ENCODE measurements at places on chromosomes 3 and 15.

DNA sequence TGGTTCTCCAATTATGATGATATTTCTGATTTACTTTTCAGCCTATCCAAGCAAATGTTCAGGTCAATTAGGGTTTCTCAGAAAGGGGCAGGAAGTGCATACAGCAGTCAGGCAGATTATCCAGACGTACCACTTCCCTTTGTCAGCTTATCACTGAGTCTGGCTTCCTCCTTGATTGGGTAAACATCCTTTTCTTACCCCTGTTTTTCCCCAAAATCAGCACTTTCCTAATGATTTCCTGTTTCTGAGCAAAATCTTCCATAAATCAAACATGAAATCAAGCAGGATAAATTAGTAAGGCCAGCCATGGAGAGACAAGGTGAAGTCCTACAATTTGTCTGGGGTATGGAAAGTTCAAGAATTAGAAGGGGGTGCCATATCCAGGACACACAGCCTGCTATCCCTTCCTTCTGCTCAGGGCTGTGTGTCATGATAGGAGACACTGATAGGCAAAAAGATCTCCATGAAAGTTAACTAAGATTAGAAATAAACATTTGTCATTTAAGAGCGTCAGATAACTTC, 29.0 kb downstream of the ADIPOQ start:
- DNase-seq: no peak

DNA sequence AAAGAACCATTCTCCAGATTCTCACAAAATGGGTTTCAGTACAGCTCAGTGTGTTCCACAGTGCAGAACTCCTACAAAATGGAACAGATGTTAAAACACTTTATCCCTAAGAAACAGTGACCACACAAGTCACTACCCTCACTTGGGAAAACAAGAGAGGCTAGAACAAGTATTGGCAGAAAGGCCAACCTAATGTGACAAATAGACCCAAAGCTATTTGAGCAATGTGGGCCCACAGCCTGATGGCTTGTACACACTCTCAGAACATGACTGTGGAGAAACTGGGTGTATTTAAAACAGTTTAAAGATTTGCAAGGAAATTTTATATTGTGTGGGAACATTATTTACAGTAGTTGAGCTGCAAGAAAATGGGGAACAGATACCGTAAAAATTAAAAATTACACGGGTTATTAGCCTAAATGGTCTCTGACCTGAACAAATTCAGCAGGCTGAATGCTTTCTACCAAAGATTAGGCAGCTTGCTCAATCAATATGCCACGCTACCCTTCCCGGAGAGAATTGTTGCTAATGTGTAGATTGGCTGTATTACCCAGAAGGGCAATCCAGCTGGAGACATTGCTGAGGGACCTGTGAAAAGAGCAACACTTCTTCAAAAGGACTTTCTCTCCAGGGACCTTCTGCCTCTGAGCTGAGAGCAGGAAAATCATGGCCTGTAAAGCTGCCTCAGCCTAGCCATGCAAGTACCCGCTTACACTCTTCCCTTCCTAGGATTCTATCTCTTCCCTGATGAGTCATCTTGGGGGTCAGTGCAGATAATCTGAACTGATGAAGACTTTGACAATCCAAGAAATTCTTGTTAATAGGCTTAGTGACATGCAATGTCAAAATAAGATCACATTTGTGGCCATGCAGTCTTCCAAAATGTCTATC, 97.1 kb downstream of the STRIT1 start:
- DNase-seq: no peak

DNA sequence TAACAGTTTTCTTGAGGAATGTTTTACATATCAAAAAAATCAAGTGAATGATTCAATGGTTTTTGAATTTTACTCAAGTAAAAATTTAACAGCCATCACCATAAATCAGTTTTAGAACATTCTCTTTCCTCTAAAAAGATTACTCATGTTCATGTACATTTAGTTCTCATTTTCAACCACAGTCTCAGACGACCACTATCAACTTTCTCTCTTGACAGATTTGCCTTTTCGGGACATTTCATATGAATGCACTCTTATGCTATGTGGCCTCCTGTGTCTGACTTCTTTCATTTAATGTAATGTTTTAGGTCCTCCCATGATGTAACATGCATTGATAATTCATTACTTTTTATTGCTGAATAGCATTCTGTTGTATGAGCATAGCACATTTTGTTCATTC, 309.3 kb upstream of the PLSCR5 start:
- no peak for DNase-seq

DNA sequence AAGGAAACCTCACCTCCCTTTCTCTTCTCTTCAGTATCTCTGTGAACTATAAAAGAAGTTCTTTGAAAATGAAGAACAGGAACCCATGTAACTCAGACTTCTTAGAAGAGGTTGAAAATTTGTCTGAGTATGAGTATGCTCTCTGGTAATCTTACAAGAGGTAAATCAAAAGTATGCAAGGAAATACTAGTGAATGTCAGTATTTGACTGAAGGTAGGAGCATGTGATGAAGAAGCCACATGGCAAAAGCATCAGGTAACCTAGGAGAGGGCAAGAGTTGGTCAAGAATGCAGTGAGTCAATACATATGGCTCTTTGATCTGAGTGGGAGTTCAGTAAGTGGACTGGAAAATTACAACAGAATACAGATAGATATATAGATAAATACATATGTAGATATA, 133.0 kb upstream of the NECTIN3 start:
- DNase-seq: no peak

GRCh38 chr3:46677411-46677726, 16.1 kb downstream of the ALS2CL start:
- no peak for DNase-seq

DNA sequence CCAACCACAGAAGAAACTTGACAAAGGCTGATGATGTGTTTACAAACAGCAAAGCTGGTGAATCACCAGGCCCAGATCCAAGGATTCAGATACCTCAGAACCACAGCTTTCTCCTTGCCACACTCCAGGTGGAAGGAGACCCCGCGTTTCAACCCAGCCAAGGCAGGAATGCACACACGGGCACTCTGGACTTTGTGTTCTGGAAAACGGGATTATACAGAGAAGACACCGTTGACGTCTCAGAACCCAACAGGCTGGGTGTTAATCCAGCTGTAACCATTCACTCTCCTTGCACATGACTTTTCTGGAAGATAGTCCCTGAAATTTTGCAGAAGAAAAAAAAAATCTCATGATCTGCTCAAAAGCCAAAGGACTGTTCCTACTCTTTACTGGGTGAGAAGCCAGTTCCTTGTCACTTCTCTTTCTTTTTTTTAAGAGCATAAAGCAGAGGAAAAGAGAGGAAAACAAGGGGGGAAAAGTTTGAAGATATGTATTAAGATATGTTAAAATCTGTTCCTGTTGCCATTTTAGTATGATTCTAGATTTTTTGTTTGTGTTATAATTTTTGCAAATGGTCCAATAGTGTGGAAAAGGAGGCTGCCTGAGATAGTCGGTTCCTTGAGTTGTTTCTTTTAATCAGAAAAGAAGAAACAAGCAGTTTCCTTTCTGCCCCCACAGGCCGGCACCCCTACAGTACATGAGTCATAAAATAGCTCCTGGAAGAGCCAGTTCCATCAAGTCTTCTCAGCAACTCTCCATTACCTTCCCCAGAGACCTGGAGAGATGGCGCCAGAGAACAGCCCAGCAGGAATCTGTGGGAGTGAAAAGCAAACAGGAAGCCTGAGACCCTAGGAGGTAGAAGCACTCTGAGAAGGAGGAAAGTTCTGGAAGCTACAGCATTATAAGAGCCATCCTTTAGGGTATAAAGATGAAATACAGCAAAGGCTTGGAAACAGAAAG, 73.1 kb downstream of the RORA start:
- no peak for DNase-seq

- no peak for DNase-seq
Observed at GRCh38 chr3:171480526-171480925, 20.3 kb upstream of the TNIK start.

DNA sequence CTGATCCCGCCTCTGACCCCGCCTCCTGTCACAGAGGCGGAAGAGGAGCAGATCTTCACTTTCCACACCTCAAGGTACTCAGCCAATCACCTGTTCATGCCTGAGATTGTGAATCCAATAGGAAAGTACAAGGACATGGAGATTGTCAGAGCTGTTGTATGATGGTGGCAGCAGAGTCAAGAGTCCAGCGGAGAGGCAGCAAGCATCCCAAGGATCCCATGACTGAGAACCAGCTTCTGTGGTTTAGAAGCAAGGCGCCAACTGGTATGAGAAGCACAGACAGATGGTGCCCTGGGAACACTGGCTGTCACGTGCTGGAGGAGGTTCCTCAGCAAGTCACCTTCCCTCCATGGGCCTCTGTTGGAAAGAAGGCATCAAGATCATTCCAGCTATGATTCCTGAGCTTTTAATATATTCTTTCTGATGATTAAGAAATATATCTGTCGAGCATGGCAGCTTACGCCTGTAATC, 93.9 kb downstream of the CPN2 start:
- no peak for DNase-seq

GRCh38 chr15:85480923-85481322, 100.5 kb downstream of the AKAP13 start:
- no peak for DNase-seq

GRCh38 chr3:54599716-54600115, 328.1 kb downstream of the LRTM1 start:
- no peak for DNase-seq

DNA sequence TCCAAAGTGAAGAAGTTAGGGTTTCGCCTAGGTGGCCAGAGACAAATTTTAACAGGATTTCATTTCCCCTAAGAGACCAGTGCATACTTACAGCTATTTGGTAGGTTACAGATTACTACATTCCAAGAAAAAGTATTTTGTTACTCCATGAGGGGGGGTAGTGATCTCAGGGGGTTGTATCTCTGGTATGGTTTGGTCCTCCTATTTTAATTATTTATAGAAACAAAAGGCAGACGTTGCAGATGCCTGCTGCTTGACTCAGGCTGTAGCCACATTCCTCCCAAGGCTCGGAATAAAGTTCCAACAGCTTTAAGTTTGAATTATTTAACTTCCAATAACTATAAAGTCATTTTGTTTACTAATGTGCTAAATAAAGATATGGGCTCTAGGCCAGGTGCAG, 1.3 kb upstream of the TRIM59 start:
- no peak for DNase-seq

GRCh38 chr3:135224815-135225362, 429.8 kb downstream of the EPHB1 start:
- no peak for DNase-seq

- no peak for DNase-seq
Observed at GRCh38 chr3:50190936-50191660, at the start of gene GNAT1. GNAT1 (plus strand) TSS chr3:50191610; CDS start chr3:50191726, 116 bp downstream.

DNA sequence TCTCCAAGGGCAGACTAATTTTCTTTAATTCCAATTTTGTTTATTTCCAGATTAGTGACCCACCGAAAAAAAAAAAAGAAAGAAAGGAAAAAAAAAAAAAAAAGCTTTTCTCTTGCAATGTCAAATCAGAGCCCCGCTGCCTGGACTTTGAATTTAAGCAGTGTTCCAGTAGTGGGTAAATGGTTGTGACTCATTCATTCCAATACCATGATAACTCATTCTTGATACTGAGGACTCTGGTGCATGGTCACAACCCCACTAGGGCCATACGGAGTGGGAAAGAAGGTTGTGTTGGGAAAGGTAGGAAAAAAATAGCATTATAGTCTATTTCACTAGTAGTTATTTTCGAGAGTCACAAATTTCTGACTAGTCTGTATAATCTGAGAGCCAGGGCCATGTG, 59.1 kb upstream of the COL8A1 start:
- no peak for DNase-seq

GRCh38 chr15:101170568-101171350, 81.1 kb downstream of the CHSY1 start:
- DNase-seq: no peak

DNA sequence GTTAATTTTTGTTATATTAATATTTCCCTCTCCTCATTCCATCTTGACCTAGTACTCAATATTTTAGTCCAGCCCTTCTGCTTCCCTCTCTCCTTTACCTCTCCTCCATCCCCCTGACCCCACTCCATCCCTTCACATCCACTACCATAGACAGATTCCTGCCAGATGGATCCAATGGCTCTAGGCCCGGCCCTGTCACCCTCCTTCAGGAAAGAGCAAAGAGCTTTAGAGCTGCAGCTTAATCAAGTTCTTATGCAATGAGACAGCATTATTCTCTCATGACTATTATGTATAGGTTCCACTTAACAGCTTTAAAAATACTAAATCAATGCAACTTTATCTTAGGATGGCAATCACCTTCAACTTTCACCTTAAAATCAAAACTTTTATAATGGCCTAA, 200.7 kb upstream of the TTC14 start:
- no peak for DNase-seq

- DNase-seq: no peak
Observed at GRCh38 chr3:127783642-127784160, 38.6 kb downstream of the MGLL start.

- no peak for DNase-seq
Observed at GRCh38 chr15:68770216-68770615, 50.5 kb downstream of the ANP32A start.

- no peak for DNase-seq
Observed at GRCh38 chr3:184260724-184261269, 556 bp downstream of the CAMK2N2 start.

GRCh38 chr3:14688525-14688924, 13.6 kb downstream of the C3orf20 start:
- DNase-seq: no peak

- no peak for DNase-seq
Observed at GRCh38 chr3:140540262-140540661, 137.6 kb upstream of the TRIM42 start.

- no peak for DNase-seq
Observed at GRCh38 chr3:9730657-9731205, 804 bp upstream of the BRPF1 start.

- DNase-seq: no peak
Observed at GRCh38 chr15:95261546-95261945, 1030.2 kb downstream of the MCTP2 start.

- DNase-seq: no peak
Observed at GRCh38 chr3:180913581-180914404, 1.3 kb downstream of the FXR1 start.

DNA sequence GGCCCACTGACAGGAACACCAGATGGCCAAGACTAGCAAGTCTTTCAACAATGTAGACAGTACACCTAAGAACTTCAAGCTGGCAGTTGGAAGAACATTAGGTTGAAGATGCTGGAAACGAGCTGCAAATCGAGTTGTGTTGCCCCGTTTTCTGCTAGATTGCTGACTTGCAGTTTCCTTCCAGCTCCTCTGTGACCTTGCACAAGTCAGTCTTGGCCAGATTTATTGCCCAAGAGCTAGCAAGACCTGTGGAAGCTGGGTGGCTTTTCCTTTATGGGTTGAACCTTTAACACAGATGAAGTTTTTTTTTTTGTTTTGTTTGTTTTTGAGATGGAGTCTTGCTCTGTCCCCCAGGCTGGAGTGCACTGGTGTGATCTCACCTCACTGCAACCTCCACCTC, 2.9 kb upstream of the RBM6 start:
- no peak for DNase-seq

- no peak for DNase-seq
Observed at GRCh38 chr3:98514948-98515347, 7.8 kb downstream of the CLDND1 start.

DNA sequence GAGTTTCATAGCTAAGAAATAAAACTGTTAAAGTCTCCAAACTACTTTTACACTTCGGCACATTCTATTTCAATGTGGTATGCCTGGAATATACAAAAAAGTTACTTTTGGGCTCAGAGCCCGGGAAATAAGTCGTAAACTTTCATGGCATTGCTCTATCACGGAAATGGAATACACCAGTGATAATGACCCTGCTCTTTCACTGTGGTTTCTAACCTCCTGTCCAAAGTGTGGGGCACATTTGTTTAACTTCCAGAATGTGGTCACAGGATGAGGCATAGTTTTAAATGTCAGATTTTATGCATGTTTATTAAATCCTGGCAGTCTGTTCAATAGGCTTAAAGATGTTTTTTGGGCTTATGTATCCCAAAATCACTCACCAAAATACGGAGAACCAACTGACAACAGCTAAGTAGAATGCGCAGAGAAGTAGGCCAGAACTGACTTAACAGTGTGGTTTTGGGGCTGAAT, 5.1 kb downstream of the CXCR6 start:
- DNase-seq: no peak
